Activated CD4-positive, alpha-beta T cell treated with anti-CD3 and anti-CD28 coated beads, Interleukin-2, amount 50 U/mL, for 1 hour (primary cell): ENCODE measurements at places on chromosomes 13 and 19.

- no peak for DNase-seq
These were observed 14.7 kb upstream of the PRR19 start for GRCh38 chr19:42287017-42287826.

DNA sequence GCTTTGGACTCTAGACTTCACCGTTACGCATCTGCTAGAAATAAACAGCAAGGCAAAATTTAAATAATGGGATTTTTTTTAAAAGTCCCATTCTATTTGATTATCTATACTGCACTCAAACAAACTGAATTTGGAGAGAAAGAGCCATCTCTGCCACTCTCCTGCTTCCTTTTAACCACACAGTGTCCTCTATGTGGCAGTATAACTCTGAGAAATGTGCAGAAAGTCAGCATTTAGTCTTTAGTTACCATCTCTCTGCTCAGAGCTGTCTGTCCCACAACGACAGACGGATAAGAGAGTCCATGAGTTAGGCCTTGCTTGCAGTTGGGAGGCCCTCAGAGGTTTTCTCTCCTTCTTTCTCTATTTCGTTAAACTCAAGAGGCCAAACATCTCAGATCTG, 21.2 kb downstream of the CCNA1 start:
- no peak for DNase-seq

- DNase-seq: no peak
These were observed at the start of gene ZNF625 for GRCh38 chr19:12156223-12157058. ZNF625 (minus strand) TSS chr19:12156734; CDS start chr19:12156558, 176 bp downstream.

GRCh38 chr19:54107876-54108490, 5.3 kb downstream of the NDUFA3 start:
- DNase-seq: no peak

DNA sequence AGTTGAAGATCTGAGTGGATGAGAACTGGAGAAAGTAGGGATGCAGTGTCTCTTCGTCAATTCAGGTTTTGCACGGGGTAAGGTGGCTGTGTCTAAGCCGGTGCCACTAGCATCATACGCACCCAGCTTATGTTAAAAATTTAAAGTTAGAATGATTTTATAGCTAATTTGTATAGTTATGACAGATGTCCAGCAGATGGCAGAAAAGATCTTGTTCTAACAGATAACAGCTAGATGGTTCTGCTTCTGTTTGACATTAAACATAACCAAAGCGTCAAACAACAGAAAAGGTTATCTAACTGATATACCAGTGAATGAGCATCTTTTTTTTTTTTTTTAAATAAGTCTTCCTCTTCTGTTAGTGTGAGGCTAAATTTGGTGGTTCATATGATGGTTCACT, 18.8 kb upstream of the EDDM13 start:
- DNase-seq: no peak

- DNase-seq: peak; percentile 60
These were observed 8.2 kb downstream of the CAPN12 start for GRCh38 chr19:38736036-38736412.

GRCh38 chr13:107669391-107669993, 545.8 kb downstream of the LIG4 start:
- DNase-seq: no peak

DNA sequence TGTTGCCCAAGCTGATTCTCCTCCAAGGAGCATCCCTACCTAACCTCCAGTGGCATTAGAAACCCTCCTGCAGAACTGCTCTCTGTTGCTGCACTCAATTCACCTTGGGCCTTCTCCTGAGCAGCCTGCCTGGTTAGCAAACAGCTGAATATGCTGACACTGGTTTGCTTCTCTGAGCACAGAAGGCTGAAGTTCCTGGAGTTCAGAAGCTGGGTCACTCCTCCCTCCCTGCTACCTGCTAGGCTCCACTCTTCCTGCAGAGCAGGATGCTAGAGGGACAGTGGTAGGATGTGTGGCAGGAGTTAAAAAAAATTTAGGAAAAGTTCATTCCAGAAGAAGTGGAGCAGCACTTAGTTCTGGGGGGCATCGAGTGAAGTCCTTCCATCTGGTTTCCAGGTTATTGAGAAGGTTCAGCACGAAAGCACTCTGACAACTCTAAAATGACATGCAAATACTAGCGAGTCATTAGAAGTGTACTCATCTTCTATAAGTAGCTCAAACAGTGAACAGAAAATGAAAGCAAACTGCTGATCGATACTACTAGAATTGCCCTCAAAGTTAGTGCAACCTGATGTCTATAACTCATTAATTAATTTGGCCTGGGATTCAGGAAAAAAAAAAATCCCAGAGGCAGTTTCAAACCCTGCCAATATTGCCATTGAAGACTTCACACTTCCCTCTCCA, 293.7 kb downstream of the POU4F1 start:
- no peak for DNase-seq

- no peak for DNase-seq
These were observed 7.5 kb downstream of the KCTD15 start for GRCh38 chr19:33804021-33804799.

GRCh38 chr13:31476753-31477152, 262.6 kb upstream of the RXFP2 start:
- DNase-seq: no peak

DNA sequence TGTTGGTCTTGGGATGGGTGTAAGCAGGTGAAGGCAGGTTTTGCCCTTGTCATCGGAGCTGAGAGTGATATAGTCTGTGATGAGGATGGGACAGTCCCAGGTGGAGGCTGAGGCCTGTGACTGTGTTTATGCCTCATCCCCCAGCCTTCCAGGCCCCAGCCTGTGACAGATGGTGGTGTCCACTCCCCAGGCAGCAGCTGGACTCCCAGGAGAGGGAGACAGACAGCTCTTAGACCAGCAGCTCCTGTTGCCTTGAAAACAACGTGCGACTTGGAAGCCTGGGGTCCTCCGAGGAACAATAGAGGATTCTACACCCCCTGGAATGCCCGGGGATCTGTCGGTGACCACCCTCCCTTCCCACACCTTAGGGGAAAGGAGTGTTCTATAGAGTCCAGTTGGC, 63.8 kb downstream of the CHST8 start:
- no peak for DNase-seq

DNA sequence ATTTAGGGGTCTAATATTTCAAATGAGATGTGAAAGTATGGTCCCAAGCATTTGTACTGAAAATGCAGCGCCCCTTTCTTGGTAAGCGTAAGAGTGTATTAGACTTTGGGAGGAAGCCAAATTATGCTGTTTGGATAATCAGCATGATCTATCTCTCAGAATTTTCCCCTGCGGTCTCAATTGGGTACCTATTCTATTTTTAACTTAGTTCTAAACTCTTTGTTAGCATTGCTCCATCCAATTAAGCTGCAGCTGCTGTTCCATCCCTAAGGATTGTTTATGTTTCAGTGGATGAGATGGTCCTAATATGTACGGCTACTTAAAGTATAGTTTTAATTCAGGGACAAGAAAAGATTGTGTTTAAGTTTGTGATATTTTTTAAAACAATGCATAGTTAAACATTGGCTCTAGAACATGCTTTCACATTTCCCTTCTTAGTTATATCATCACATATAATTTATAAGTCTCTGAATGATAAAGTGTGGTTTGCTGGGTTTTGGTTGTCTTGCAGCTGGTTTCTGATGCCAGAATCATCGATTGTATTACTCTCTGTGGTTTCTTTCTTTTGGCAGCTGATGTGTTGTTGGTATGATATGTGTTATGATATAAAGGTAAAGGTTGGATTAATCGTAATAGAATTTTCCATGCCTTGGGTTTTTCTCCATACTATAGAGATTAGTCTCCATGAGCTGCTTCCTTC, 15.0 kb downstream of the POLR1D start:
- no peak for DNase-seq

- DNase-seq: no peak
These were observed 148.6 kb downstream of the IER2 start for GRCh38 chr19:13298565-13299481.

- DNase-seq: no peak
These were observed 3.0 kb upstream of the NAA16 start for GRCh38 chr13:41307884-41308640.

DNA sequence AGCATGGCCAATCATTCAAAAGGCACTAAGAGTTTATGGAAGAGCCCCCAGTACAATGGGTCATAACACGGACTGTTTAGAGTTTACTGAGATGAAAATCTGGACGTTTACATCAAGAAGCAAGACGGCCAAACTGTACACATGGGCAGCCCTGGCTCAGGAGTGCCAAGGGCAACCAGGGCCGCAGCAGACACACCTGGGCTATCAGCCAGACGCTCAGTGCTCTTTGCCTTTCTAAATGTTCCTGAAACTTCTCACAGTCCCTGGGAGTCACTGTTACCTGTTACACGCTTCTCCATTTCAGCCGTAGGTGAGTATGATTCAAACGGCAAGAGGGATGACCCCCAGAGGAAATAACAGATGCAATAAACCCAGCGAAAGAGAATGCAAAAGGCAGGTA, 64.5 kb downstream of the ABCC4 start:
- no peak for DNase-seq

DNA sequence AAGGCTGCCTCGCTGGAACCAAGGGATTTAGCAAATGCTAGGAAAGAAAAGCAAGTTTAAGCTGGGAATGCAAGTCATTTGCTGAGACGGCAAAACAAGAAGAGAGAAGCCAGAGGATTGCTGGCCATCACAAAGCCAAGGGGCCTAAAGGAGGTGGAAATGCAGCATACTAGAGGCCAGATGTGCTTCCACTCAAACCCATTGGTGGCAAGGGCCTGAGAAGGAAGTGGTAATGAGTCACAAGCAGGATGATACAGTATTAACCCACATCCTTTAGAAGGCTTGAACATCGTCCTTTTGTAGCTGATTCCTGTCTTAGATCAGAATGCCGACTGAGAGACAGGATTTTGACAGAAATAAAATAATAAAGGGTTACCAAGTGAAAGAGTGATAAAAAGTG, 68.2 kb downstream of the ITGBL1 start:
- no peak for DNase-seq

- no peak for DNase-seq
These were observed 203.9 kb upstream of the IRS2 start for GRCh38 chr13:109990296-109990695.

DNA sequence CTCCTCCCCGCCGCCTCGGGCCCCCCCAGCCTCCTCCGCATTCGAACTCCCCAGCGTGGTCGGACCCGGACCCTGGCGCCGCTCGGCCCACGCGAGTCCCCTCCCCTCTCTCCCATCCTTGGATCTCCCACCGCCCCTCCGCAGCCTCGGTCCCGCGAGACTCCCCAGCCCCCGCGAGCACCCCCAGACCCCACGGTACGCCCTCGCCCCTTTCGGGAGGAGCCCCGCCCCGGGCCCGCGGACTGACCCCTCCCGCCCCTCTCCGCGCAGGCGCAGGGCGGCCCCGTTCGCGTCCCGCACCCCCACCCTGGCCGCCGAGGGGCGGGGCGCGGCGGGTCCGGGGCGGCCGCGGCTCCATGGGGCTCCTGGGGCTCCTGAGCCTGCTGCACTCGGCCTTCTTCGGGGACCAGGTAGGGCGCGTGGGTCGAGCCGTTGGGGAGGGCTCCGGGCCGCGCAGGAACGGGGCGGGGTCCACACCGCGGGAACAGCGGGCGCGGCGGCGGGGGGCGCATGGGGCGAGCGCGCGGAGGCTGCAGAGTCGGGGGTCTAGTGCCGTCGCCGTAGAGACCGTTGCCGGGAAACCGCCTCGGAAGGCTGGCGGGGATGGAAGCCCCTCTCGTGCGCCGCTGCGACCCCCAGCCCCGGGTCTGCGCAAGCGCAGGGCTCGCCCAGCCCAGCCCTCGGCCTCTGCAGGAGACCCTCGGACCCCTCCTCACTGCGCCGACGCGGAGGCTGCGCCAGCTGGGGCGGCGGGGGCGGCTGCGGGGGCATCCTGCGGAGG, 3.8 kb upstream of the APC2 start:
- no peak for DNase-seq

- DNase-seq: no peak
These were observed 3.5 kb downstream of the CYP4F3 start for GRCh38 chr19:15644066-15644741.

DNA sequence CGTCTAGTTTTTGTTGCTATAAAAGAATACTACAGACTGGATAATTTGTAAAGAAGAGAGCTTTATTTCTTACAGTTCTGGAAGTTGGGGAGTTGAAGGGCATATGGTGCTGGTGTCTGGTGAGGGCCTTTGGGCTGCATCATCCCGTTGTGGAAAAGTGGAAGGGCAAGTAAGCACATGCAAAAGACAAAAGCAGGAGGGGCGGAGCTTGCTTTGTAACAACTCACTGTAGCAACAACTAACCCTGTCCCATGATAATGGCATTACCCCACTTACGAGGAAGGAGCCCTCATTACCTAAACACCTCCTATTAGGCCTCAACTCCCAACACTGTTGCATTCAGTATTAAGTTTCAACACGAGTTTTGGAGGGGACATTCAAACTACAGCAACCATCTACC, 7.2 kb upstream of the DNAJC15 start:
- no peak for DNase-seq

DNA sequence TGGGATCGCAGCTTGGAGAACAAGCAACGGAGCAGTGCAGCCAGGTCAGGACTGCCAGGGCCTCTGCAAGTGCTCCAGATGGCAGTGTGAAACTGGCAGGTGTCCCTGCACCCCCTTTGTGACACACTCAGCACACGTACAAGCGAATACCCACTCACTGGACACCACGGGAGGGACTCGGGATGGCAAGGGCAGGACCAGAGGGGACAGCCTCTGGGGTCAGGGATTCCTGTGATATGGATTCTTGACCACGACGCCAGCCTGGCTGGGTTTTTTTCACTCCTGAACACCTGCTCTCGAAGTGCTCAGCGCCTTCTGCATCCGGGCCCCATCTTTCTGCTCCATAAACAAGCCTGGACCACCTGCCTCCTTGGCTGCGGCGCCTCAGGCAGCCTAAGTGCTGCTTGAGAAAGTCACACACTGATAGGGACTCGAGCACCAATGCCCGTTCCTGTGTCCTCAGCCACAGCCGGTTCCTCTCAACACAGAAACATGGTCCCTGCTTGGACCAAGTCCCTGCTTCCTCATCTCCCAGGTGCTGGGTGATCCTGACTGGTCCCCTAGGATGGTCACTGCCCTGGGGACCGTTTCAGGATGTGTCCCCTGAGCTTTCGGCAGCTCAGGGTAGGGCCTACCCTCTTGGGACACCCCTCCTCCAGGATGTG, 22.0 kb downstream of the ELAVL1 start:
- DNase-seq: no peak

- DNase-seq: no peak
These were observed 321.3 kb downstream of the FOXO1 start for GRCh38 chr13:40345149-40345514.

DNA sequence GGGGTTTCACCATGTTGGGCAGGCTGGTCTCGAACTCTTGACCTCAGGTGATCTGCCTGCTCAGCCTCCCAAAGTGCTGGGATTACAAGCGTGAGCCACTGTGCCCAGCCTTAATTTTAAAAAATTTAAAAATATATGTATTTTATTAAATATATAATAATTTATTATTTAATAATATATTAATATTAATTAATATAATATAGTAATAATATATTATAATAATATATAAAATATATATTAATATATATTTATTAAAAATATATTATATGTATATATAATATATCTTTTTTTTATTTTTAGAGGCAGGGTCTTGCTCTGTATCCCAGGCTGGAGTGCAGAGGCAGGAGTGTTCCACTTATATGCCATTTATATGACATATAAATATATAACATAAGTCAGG, 52.9 kb upstream of the ADGRE1 start:
- DNase-seq: no peak

- DNase-seq: no peak
These were observed 40.2 kb downstream of the OLFM4 start for GRCh38 chr13:53068585-53069520.
